ENCODE measurements at places on chromosomes 6 and 20.

- peak; percentile 15 for DNase-seq
Observed at GRCh38 chr20:34475979-34476736, 40.1 kb upstream of the DYNLRB1 start.

GRCh38 chr6:140134224-140134623 lies 759.8 kb upstream of the CITED2 start:
- no peak for DNase-seq

- no peak for DNase-seq
Observed at GRCh38 chr20:47228654-47229053, 127.8 kb downstream of the ZMYND8 start.

- peak; percentile 59 for DNase-seq
Observed at GRCh38 chr6:34459899-34460593, 5.8 kb upstream of the PACSIN1 start.

DNA sequence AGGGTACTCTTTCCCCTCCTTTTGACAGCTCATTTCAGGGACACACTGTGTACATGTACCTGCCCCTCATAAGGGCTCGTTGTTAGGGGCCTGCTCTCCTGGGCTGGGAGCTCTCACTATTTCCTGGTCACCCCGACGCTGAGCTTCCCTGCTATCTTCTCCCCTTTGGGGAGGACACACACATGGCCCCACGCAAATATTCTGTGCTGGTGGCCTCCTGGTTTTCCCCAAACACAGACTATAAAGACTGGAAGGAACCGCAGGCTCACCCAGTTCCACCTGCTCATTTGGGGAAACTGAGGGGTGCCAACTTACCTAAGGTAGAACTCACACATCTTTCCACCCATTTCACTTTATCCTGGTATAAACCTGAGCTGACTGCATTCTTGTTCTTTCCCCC lies 301.4 kb upstream of the SUPT3H start:
- DNase-seq: no peak

DNA sequence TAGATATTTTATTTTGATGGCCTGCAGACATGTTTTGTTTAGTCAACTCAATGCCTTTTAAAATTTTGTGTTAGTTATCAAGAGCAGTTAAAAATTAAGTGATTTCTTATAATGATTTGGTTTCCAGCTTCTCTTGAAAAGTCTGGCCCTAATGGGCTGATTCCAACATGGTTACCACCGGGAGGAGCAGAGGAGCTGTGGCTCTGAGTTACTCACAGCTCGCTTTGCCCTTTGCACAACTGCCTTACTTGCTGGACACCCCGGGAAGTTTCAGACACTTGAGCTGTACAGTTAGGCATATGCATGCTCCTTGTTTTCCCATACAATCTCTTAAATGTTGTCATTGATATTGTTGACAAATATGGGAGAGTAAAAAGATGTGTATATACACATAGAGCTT lies 173.1 kb upstream of the MMS22L start:
- no peak for DNase-seq

DNA sequence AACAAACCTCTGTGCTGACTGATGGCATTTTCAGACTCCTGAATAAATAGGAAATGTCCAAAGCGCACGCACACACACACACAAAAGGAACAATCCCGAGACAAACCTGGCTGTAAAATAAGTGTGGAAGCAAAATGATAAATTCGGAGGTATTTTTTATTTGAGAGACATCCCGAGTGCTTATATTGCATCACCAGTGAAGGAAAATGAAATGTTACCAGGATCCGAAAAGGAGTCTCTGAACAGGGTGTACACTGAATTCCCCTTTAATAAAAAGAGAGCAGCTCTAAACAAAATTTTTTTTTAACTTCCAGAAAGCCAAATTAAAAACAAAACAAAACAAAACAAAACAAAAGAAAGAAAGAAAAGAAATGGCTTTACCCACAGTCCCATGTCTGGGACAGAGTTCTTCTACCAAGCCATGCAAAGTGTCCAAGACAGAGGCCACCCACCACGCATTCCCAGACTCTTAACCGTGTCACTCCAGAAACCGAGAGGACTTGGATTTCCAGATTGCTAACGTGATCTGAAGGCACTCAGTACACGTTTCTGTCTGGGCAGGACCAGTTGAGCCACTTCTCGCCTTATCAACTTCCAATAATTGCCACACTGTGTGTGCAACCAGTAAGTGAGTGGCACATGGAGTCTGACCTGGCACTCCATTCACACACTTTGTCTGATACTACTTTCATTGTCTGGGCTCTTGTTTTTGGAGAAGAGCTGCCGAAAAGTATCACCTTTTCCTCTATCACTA lies 817 bp downstream of the ME1 start:
- DNase-seq: no peak

GRCh38 chr6:8193541-8193940 lies 91.2 kb upstream of the EEF1E1 start:
- DNase-seq: no peak

DNA sequence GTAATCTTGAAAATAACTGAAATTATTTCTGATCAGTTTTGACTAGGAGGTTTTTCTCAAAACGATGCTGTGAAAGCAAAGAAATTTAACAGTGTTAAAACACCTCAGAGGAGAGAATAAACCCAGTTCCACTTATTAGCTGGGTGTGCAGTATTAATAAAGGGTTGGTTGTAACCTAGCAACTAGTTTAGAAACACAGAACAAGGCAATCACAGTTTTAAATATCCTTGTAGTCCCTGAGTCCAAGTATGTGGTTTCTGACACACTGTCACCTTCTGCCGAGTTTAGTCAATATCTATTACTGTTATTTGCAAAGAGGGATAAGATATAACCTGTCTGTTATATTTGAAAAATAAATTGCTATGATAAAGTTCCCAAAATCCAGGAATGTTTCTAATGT lies 70.2 kb upstream of the INSM1 start:
- no peak for DNase-seq

GRCh38 chr6:47242483-47243386 lies 67.0 kb downstream of the TNFRSF21 start:
- DNase-seq: peak; percentile 14

DNA sequence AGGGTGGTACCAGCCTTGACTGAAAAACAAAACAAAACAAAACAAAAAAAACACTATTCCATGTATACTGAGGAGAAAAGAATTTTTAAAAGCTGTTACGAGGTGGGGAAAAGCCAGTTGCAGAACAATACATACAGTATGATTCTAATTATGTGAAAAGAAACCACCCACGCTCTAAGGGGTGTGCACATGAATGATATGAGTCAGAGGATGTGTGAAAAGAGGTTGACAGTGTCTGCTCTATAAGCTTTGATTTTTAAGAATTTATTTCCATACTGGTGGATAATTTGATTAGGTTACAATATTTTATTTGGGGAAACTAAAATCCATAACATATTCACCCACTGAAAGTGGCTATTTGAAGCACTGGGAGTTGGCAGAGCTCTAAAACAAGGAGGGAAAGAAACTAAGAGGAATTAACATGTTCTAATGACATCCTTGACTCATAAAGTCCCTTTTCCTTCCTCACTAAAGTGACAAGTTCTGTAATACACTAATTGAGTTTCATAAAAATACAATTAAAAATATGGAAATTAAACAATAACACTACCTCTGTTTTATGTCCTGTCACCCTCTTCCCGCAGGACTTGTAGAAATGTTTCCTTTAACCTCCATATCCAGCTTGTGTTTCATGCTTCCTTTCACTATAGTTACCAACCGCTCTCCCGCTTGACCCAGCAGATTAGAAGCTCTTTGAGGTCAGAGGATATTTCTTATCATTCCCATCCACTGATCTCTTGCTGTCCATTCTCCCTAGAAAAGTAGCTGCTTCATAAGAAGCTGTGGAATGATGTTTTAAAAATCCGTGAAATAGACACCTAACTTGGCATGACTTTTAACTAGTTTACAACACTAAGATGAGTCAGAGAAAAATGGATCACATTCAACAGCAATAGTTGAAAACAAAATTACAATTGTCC lies 118.6 kb upstream of the CCDC28A start:
- DNase-seq: peak; percentile 59

DNA sequence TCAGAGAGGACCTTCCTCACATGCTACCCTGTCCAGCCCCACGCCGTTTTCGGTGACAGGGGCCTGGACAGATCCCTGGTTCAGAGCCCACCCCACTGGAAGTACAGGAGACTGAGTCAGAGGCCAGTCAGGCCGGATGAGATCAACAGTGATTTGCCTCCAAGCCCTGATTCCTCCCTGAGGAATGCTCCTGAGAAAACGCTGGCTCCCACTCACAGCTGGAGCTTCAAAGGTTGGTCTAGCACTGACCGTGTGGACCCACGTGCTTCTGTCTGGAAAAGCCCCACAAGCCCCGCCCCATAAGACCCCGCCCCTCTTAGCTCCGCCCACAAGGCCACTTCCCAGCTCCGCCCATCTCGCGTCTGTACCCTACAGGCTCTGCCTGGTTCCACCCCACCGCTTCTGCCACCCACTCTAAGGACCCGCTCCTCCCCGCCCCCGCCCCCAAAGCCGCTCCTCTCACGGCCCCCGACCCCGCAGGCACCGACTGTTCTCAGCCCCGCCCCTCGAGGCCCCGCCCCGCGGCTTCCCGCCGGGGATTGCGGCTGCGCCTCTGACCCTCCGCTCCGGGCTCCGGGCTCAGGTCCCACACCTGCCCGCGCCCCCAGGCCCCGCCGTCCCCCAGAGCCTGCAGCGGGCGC lies 64.9 kb upstream of the BHLHE23 start:
- peak; percentile 18 for DNase-seq

GRCh38 chr6:17966451-17966850 lies 21.0 kb downstream of the KIF13A start:
- no peak for DNase-seq

- no peak for DNase-seq
Observed at GRCh38 chr20:7765221-7765620, 175.0 kb downstream of the HAO1 start.

- DNase-seq: no peak
Observed at GRCh38 chr20:23659989-23660837, 22.5 kb upstream of the CST3 start.

GRCh38 chr20:52783769-52784168 lies 188.4 kb upstream of the TSHZ2 start:
- peak; percentile 40 for DNase-seq

Measured in stimulated activated CD4-positive, alpha-beta T cell treated with anti-CD3 and anti-CD28 coated beads, Interleukin-4, amount 100 ng/mL, for 24 hours (primary cell).